ACHN (cell line): ENCODE measurements at places on chromosomes 12 and 14.
A peak's percentile ranks its signal among the peaks of the same experiment; 100 is the strongest.

GRCh38 chr14:103688906-103689902, 26.0 kb downstream of the XRCC3 start:
- no peak for DNase-seq

DNA sequence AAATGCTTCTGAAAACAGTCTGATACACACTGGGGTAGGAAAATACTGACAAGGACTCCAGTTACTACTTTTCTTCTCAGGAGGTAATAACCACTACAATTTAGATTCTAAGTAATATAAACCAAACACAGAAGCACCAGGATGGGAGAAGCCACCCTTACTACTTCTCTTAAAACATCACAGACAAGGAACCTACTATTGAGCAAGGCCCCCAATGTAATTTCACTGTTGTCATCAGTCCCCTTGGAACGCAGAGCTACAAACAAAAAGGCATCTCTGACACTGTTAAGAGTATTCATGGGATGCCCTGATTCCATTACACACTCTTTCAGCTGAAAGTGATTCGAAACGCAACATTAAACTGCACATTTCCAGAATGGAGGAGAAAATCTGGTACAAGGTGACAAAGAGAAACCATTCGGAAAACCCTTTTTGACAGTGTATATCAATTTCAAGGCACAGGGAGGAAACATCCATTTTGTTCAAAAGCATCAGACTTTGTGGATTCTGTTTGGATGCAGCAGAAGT, 185.9 kb downstream of the PPM1H start:
- no peak for DNase-seq

DNA sequence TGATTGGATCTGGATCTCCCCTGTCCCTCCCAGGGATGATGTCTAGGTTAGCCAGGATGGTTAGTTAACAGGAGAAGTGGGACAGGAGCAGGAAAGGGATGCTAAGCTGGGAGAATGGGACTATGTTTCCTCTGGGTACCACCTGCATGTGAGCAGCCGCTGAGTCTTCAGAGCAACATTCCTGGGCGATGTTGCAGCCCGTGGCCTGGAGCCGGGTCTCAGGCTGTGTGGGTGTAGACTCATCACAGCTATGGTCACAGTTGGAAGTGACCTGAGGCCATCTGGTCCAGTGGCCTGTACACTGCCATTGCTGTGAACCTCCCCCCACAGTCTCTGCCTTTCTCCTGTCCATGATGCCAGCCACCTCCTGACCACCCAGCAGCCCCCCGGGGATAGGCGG, 422.6 kb downstream of the DPF3 start:
- DNase-seq, result no peak

- DNase-seq, result peak; percentile 46
These were observed at the start of gene SPATS2 for GRCh38 chr12:49367381-49368239. SPATS2 (plus strand) TSS chr12:49367462; CDS start chr12:49461013, 93,551 bp downstream.

DNA sequence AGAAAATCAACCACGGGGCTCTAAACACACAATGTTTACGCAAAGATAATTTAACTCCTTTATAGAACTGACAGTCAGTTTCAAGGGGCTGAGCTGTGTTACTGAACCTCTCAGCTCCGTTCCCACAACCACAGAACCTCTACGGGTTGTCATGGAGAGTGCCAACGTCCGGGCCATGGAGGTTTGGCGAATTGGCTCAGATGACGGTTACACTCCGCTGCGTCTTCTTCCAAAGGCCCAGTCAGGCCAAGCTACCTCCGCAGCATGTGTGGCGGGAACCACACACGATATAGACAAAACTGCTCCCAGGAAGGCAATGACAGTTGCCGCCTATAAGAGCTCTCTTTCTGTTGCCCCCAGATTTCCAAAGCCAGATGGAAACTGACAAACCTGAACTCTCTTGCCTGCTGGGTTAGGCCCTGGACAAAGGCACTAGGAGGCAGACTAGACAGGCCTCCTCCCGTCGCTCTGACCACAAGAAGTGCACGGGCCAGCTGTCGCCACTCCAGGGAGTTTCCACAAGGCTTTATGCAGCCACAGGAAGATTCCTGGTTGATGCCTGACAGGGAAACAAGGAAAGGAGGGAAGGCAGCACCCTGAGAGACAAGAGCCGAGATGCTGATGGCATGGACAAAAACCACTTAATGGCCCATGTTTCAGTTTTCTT, 30.3 kb downstream of the CCDC88C start:
- peak; percentile 11 for DNase-seq

- DNase-seq, result peak; percentile 58
These were observed 395.2 kb upstream of the DCN start for GRCh38 chr12:91577586-91578539.

DNA sequence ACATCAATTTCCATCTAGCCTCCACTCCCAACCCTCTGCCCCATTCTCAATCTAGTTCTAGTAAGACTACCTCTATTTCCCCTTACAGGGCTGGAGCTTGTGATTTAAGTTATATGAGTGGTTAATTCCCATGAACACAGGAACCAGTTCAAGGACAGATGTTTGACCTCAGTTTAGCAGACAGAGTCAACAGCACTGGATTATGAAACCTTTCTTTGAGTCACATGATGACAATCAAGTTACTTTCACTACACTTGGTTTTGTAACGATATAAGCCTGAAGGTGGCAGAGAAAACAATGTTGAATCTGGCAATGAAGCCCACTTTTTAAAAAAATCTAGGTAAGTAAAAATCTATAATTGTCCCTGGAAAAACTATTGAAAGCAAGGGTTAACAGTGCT, 1646.2 kb upstream of the FLRT2 start:
- DNase-seq, result no peak

DNA sequence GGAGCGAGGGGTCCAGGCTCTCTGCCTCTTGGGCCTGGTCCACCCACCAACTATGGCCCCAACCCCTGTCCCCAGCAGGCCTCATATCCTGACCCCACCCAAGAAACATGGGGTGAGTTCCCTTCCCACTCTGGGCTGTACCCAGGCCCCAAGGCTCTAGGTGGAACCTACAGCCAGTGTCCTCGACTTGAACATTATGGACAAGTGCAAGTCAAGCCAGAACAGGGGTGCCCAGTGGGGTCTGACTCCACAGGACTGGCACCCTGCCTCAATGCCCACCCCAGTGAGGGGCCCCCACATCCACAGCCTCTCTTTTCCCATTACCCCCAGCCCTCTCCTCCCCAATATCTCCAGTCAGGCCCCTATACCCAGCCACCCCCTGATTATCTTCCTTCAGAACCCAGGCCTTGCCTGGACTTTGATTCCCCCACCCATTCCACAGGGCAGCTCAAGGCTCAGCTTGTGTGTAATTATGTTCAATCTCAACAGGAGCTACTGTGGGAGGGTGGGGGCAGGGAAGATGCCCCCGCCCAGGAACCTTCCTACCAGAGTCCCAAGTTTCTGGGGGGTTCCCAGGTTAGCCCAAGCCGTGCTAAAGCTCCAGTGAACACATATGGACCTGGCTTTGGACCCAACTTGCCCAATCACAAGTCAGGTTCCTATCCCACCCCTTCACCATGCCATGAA, 8.6 kb downstream of the ARHGAP9 start:
- DNase-seq, result no peak

DNA sequence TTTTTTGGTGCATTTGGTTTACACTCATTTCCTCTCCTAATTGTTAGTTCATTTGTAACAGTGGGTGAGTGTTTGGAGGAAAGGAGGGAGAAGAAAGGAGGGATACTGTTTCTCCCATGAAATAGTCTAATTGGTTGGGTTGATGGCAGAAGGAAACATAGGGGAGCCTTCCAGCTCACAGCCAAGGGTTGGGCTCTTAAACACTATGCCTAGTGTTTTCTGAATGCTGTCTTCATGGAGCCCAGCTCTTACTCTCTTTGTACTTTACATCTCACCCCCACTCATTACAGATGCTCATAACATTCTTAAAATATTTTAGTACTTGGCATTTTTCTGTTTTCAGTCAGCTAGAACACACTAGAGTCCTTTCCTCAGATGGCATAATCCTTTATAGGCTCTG, 38.2 kb downstream of the BAZ2A start:
- DNase-seq, result peak; percentile 23

GRCh38 chr12:1093166-1093751, 102.2 kb downstream of the ERC1 start:
- DNase-seq, result peak; percentile 81

DNA sequence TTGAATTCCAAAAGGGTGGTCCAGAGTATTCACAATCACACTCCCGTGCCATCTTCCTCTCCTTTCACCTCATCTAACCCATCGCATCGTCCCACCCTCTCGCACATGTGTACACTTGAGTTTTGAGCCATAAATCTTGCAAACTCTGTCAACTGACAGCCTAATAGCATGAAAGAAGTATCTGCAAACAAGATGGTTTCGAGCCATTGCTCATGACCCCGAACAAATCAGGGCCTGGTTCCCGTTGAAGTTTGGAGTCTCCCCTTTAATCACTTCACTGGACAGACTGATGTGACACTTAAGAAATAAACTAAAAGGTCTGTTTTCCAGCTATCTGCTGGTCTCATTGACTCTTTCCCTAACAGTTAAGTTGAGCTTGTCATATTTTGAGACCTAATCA, 223.6 kb upstream of the SOX5 start:
- DNase-seq, result no peak

GRCh38 chr14:44291366-44291915, 215.6 kb downstream of the FSCB start:
- no peak for DNase-seq

DNA sequence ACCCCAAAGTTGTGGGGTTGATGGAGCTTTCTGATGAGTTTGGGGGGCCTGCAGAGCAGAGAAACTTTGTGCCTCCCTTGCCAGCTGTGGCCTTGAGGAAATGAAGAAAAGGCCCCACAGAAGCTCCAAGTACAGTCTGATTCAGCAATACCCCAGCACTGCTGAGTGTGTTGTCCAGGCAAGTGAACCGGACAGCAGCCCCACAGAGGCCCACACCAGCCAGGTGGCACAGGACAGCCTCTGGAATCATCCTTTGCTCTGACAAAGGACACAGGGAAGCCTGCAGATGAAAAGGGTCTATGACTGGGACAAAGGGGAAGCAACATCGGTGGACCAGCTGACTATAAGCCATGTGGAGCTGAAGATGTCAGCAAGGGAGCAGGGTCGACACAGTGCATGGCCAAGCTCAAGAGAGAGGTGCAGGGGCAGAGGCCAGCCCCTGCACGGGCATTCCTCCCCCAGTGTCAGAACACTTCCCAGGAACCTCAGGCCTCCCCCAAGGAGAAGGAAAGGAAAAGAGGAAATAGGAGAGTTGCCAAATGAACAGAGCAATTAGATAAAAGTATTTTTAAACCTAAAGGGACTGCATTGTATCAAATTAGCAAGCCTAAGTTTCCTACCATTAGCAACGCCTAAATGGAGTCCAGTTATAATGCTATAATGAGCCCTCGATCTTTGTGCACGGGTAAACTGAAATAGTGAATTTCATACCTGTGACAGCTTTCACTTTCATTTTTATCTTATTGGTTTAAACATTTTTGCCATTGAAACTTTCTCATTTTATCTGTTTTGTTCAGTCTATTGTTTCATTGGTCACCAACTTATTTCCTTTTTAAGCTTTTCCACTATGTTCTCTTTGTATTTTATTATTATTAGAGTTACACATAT, 46.3 kb upstream of the PTGDR start:
- no peak for DNase-seq

- no peak for DNase-seq
These were observed 1.2 kb downstream of the ULK1 start for GRCh38 chr12:131895640-131896079.

- DNase-seq, result no peak
These were observed 81.5 kb upstream of the OSBPL8 start for GRCh38 chr12:76641073-76641472.

DNA sequence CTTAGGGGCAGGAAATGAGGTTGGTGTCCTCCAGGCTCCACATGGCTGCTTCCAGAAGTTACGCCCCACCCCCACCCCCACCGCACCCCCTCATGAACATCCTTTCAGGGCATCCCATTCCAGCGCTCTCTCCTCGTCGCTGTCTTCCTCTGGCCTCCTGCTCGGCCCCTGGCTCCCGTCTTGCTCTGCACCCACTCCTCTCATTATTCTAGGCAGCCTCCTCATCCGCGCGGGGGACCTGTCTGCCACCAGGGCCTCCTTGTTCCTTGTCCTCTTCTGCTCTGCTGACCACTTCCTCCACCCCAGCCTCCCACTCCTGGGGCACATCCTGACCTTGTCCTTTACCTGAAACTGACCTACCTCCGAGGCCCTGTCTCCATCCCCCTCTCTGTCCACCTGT, 29.8 kb upstream of the PLEKHG6 start:
- DNase-seq, result no peak

GRCh38 chr14:77301103-77301502, 19.6 kb downstream of the POMT2 start:
- DNase-seq, result peak; percentile 74

DNA sequence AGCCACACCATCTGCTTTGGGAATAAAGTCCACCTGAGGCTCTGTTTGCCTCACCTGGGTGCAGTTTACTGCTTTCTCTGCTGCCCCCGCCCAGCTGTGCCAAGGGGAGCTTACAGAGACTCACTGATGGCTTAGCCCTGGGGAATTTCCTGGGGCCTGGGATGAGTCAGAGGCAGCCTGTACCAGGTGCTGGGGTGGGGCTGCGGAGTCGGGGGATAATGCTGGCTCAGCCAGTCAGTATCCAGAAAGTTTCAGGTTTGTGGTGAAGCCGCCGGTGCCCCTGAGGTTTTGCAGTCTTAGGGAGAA, 22.3 kb downstream of the PLEKHG3 start:
- DNase-seq, result peak; percentile 68
